ENCODE measurements at places on chromosomes 3 and 15.

DNA sequence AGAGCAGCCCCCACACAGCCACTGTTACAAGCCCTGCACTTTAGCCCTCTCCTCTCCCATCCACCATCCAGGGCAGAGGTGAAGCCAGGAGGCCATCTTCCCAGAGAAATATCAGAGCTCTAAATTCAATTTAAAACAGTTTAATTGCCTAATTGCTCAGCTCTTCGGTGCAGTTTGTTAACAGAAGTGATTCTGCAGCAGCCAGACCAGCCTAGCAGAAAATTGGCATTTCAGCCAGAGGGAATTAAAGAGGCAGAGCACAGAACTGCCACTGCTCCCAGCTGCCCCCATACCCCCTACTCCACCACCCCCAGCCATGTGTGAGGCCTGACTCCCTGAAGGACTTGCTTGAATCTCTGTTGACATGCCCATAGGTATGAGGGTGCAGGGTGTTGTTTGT is 38.5 kb downstream of the TPRA1 start:
- no peak for DNase-seq

DNA sequence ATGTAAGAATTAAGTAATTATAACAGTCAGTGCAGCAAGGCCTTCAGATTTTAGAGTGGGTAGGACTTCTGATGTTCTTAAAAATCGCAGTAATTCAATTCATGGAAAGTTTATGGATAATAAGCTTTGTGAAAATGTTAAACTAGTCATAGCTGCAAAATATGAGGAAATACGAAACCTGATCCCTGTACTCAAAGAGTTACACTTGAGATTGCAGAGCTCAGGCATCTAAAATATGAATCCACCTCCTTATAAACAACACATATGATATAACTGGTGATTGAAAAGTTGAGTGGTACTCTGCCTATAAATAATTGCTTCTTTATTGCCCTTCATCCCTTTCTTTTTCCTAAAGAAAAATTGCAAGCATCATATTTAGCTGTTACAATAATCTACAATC is 473.3 kb downstream of the OTOL1 start:
- no peak for DNase-seq

GRCh38 chr3:36366308-36366707 is 14.0 kb upstream of the STAC start:
- no peak for DNase-seq

- no peak for DNase-seq
Observed at GRCh38 chr3:75303741-75304140, 360.4 kb upstream of the FRG2C start.

GRCh38 chr15:31080591-31081014 is 20.9 kb downstream of the TRPM1 start:
- no peak for DNase-seq

DNA sequence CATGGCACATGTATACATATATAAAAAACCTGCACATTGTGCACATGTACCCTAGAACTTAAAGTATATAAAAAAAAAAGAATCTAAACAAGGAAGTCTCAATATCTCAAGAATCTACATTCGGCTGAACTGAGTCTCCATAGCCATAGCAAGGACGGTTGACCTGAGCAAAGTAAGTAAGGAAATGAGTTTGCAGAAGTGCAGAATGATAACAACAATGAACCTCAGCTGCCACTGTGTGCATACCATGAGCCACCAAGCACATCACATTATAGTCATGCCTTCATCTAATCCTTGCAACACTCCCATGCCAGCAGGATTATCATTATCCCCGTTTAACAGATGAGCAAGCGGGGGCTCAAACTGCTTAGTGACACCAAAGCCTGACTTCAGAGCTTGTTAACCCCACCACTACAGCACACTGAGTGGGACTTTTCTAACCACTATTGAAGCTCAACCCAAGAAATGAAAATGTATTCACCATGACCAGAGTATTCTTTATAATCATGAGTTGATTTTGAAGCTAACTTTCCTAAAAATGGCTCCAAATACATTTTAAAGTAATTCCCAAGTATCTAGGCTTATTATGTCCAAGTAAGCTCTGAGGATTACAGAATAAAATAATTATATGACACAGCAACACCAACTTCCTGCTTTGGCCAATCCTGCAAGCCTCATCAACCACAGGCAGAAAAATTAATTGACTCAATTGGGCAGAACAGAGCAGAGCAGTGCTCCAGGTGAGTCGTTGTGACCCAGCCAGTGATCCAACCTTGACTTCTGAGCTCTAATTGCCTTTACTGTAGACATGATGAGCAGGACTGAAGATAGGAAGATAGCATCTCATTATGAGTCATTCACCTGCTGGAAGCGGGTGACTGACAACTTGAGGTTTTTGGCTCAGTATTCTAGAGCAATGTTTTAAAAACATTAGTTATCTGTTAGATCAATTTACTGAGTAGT is 47.3 kb upstream of the IL12A start:
- DNase-seq: no peak

DNA sequence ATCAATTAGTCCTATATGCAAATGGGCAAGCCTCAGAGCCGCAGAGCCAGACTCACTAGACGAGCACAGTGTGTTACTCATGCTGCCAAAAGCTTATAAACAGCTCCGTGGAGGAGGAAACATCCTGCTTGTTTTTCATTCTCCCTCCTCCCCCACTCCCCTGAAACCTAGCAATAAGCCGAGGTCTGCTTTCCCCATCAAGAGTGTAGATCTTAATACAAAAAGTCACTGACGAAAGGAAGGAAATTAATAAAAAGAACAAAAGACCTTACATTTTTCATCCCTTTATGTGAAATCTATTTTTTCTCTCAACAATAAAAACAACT is 88.5 kb downstream of the XXYLT1 start:
- no peak for DNase-seq

- no peak for DNase-seq
Observed at GRCh38 chr3:167198949-167199600, 181.0 kb downstream of the ZBBX start.

DNA sequence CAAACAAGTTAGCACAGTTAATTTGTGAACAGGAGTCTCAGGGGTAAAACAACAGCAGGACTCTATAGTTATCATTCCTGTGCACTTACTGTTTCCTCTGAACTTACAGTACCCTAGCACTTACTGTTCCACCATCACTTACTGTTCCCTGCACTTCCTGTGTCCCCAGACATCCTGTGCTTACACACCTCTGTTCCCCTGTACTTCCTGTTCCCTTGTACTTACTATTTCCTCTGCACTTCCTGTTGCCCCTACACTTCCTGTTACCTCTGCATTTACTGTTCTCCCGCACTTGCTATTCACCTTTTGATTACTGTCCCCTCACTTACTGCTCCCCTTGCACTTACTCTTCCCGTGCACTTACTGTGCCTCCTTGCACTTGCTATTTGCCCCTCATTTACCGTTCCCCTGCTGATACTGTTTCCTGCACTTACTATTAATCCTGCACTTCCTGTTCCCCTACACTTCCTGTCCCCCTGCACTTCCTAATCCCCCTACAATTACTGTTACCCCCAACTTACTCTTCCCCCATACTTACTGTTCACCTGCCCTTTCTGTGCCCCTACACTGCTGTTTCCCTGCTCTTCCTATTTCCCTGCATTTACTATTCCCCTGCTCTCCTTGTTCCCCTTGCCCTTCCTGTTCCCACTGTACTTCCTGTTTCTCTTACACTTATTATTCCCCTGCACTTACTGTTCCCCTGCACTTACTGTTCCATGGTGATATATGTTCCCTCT is 30.3 kb downstream of the TPRA1 start:
- DNase-seq: no peak

GRCh38 chr3:63960048-63960711 is 48.0 kb upstream of the SCAANT1 start:
- DNase-seq: no peak

DNA sequence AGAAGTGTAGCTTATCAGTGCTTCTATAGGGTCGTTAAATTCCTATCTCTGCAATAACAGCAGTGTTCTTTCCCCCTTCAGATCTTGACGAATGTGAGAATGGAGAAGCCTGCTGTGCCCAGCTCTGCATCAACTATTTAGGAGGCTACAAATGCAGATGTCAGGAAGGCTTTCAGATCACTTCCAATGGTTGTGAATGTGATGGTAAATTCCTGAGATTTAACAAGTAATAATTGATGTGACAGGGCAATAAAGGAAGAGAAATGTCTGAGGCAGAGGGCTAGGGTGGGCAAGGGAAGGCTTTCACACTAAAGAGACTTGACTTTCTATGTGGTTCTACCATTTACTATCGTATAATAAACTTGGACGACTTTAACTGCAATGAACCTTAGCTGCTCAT is 711.7 kb upstream of the GOLIM4 start:
- DNase-seq: no peak

- no peak for DNase-seq
Observed at GRCh38 chr3:161413855-161414210, 42.5 kb upstream of the SPTSSB start.

GRCh38 chr3:41630708-41631107 is 331.2 kb downstream of the ULK4 start:
- DNase-seq: no peak

GRCh38 chr3:116018646-116019045 is 395.3 kb downstream of the GAP43 start:
- no peak for DNase-seq

- no peak for DNase-seq
Observed at GRCh38 chr3:64454179-64454578, 228.9 kb upstream of the PRICKLE2 start.

GRCh38 chr3:14285548-14285925 is 106.9 kb downstream of the LSM3 start:
- DNase-seq: no peak

DNA sequence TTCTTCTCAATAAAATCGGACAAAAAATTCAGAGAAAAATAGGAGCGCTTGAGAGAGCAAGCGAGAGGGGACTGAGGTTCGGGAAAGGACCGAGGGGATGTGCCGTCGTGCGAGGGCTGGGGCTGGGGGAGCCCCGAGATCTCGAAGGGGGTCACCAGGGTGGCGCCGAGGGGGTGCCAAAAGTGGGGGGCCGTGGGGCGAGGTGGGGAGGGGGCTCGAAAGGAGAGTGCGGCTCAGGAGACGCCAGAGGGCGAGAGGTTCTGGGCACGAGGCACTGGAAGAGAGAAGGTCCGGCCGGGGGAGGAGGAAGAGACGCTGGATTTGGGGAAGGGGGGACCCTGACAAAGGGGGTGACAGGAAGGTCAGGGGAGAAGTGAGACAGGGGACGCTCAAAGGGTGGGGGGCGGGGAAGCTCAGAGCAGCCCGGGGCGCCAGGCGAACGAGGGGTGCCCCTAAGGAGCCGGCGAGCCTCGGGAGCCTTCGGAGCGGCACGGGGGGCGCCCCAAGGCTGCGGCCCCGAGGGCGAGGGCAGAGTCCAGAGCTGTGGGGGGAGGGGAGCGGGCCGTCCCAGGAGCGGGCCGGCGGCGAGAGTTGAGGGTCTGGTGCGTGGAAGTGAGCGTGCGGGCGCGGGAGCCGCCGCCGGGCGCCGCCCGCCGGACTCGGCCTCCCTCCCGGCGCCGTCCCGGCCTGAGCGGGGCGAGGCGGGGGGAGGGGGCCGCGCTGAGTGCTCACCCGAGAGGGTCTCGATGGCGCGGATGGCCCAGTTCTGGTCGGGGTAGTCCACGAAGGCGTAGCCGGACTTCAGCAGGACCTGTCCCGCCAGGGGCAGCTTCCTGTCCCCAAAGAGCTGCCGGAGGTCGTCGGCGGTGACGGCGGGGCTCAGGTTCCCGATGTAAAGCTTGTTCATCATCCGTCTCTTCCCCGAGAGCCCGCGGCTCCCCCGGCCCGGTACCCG is 514 bp downstream of the IGF2BP2 start:
- DNase-seq: no peak

- no peak for DNase-seq
Observed at GRCh38 chr3:176068750-176069149, 1128.5 kb downstream of the TBL1XR1 start.

DNA sequence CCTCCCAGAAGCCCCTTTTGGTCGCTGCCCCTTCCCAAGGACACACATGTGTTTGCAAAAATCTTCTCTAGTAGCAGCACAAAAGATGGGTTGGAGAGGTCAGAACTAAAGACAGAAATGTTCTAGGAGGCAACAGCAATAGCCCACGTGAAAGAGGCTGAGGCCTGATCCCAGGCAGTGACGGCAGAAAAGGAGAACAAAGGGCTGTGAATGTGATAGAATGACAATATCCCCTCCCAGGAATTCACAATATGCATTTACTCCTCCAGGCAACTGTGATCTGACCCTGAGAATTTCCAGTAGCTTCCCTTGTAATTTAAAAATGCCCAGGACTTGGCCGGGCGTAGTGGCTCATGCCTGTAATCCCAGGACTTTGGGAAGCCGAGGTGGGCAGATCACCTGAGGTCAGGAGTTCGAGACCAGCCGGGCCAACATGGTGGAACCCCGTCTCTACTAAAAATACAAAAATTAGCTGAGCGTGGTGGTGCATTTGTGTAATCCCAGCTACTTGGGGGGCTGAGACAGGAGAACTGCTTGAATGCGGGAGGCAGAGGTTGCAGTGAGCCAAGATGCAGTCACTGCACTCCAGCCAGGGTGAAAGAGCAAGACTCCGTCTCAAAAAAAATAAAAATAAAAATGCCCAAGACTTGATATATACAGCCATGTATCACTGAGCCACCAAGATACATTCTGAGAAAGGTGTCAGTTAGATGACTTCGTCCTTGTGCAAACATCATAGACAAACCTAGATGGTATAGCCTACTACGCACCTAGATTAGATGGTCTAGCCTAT is 43.6 kb upstream of the PIAS1 start:
- DNase-seq: no peak

DNA sequence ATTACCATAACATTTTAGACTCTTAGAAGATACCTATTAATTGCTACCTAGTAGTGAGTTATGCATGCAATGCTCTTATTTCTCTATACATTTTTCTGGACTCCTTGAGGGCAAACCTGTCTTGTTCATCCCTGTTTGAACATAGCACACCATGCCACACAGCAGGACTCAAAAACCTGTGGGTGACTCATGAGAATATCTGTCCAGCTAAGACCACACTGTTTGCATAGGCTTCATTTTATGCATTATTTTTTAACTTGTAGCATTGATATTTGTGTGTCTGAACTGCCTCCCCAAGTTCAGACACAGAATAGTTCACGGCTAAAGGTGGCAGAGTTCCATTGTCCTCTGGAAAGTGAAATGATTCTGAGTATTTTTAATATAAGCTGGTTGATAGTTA is 1.8 kb downstream of the LMCD1 start:
- no peak for DNase-seq

GRCh38 chr3:55491296-55491816 is 4.2 kb upstream of the WNT5A start:
- DNase-seq: no peak

All from activated naive CD4-positive, alpha-beta T cell (primary cell).